ENCODE measurements at places on chromosomes 4 and X.

- DNase-seq, result no peak
Measured at GRCh38 chr4:42953321-42953720, 60.8 kb downstream of the GRXCR1 start.

DNA sequence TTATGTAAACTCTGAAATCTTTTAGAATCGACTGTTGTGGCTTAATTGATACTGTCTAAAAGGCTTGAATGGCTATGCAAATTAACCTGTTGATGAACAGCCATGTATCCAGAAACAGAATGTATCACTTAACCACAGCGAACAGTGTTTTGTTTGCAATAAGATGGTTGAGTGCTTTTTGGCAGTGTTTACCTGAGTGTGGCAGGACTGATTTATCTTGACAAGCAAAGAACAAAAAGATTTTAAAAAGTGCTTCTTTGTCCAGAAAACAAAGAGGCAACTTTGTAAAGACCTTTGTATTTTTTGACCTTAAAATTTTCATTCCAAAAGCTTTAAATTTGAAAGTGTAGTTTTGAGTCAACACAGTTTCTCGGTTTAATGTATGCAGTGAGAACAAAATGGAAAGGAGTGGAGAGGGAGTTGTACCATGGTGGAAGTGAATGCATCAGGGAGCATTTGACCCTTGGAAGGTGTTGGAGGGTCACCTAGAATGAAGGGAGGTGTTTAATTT, 18.0 kb downstream of the ARHGAP10 start:
- DNase-seq, result no peak

DNA sequence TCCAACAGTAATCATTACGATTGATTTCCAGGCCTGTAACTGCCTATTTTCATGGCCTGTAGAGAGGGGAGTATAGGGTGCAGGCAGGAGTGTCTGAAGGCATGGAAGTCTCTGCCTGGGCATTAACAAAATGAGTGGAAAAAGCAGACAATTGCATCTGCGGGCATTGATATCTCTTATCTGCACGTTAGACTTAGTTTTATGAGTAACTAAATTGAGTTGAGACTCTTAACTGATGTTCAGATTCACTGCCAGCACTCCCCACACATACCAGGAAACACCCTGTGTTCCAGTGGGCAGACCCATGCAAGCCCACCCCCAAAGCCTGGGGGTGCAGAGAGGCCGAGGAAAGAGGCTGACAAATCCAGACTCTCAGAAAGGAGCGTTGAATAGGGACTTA, 33.3 kb downstream of the F11 start:
- no peak for DNase-seq

DNA sequence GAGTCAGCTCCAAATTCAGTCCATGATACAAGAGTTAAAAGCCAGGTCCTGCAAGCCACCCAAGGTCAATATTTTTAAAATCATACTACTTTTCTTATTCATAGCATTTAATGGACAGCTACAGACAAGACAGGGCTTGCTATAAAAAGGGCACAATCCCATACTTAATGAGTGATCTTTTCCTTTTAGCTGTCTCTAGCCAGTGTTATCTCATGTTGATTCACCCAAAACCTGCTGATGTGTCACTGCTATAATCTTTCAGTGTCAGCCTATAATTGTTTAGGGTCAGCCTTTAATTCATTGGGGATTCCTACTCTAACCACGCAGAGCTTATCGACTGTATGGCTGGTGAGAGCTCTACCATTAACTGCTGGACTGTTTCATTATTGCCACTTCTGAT, 51.2 kb upstream of the HCCS start:
- no peak for DNase-seq

GRCh38 chr4:125482822-125483221, 168.1 kb downstream of the FAT4 start:
- DNase-seq, result no peak

- DNase-seq, result peak; percentile 60
Measured at GRCh38 chr4:17511509-17511949, 361 bp downstream of the QDPR start.

DNA sequence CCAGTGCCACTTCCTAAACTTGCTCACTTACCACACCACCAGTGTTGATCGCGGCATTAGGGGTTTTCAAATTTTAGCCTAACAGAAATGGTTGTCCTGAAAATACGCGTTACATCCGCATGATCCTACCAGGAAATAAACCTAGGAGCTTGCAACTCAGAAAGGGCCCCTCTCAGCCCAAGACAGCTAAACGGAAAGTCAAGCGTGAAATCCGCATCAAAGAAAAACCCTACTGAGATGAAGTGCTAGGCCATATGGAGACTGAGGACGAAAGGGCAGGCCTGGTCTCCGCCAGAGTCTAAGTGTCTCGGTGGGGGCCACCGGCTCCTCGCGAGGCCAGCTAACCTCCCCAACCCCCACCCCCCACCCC, 626 bp downstream of the YTHDC1 start:
- DNase-seq, result no peak

DNA sequence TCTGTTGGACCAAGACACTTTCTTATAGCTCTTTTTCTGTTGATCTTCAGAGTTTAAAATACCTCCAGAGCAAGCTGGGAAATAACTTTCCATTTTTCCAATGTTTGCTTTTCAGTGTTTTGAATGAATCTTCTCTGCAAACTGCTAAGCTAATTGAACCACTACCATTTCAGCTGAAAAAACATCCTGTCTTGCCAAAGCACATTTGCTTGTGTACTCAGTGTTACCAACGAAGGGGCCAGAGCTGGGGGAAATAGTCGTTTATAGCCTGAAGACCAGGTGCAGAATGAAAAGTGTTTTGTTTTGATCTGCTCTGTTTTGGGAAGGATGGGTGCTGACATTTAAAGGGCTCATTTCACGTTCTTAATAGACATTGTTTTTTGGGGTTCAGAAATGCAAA, 88.4 kb upstream of the CLNK start:
- no peak for DNase-seq

DNA sequence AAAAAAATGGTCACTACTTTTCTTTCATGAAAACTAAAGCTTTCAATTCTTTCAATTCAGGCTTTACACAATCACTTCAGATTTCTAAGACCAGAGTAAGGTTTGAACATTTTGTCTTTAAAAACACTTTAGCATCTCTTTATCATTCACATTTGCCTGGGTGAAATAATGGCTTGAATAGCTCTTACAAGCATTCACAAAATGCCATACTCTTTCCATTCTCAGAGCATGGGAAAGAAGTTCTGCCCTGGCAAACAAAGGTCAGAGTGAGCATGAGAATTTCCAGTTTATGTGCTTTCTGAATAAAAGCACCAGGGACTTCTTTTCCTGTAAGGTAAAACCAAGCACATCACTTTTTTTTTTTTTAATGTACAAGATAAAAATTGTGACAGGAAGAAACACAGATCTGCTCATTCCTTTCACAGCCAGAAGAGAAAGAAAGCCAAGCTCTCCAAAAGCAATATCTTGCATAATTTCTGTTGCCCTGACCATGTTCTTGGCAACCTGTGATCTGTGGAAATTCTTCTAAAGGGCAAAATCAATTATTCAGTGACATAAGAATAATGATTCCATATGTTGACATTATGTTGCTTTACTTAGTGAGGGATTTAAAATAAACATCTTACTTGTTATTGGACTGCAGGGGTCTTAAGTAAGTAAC, 64.8 kb downstream of the CD40LG start:
- no peak for DNase-seq

GRCh38 chr4:14178421-14178820, 550.9 kb upstream of the BOD1L1 start:
- DNase-seq, result no peak

DNA sequence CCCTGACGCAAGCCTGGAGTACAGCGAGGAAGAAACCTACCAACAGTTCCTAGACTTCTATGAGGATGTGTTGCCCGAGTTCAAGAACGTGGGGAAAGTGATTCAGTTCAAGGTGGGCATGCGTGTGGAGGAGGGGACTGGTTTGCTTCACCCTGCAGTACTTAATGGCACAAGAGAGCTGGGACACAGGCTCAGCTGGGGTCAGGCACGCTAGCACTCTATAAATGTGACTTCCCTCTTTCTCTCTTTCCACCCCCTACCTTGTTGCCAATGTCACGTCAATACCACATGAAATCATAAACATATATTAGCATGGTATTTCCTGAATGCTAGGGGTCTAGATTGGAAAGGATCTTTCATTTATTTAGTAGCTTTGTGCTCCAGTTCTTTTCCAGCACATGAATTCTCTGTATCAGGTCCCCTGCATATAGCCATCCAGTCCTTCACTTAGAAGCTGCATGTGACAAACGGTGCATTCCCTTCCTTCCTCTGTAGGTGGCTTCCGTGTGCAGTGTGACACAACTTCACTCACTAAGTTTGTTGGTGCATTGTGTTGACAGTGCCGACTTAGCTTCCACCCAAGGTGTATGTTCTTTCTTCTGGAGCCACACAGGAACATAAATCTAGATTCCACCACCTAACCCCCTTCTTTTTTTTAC, 25.6 kb downstream of the ZRSR2 start:
- peak; percentile 30 for DNase-seq

DNA sequence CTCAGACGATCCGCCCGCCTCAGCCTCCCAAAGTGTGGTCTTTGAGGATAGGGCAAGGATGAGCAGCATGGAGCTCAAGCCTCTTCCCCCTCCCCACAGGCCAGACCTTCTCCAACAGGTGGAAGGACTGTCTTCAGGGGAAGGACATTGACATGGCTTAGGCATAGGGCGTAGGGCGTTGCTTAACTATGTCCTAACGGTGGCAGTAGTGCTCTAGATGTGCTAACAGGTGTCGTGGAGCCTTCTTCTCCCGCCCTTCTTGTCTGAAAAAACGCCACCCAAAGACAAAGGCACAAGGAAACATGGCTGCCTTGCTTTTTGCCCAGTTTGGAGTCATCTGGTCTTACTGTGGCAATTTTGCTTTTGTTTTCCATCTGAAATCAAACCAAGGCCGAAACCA, 219.8 kb downstream of the OR13H1 start:
- DNase-seq, result no peak

- DNase-seq, result no peak
Measured at GRCh38 chr4:117512414-117512813, 427.0 kb upstream of the TRAM1L1 start.

All from activated CD4-positive, alpha-beta T cell treated with anti-CD3 and anti-CD28 coated beads for 4 hours (primary cell).